ENCODE measurements at places on chromosomes 3 and 15.
A peak's percentile ranks its signal among the peaks of the same experiment; 100 is the strongest.

DNA sequence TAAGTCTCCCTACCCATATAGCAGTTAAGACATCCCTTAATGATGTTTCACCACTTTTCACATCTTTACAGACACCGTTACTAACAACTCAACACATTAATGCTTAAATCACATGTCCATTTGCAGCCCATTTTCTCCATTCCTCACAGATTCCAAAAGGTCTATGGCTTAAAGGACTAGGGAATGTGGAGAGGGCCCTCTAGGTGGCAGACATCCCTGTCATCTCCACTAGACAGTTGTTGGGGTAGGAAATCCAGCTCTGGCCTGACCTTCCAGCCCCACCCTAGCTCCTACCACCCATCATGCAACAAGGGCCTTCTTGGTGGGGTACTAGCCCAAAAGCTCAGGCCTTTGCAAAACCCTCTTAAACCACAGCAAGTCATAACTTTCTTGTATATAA lies 25.2 kb downstream of the CPEB1 start:
- DNase-seq = no peak

- peak; percentile 4 for DNase-seq
Measured at GRCh38 chr15:78075490-78076230, 1.9 kb downstream of the TBC1D2B start.

GRCh38 chr3:48856469-48856868 lies 8.8 kb upstream of the PRKAR2A start:
- no peak for DNase-seq

GRCh38 chr3:33438881-33439545 lies 1.2 kb downstream of the UBP1 start:
- DNase-seq = no peak

DNA sequence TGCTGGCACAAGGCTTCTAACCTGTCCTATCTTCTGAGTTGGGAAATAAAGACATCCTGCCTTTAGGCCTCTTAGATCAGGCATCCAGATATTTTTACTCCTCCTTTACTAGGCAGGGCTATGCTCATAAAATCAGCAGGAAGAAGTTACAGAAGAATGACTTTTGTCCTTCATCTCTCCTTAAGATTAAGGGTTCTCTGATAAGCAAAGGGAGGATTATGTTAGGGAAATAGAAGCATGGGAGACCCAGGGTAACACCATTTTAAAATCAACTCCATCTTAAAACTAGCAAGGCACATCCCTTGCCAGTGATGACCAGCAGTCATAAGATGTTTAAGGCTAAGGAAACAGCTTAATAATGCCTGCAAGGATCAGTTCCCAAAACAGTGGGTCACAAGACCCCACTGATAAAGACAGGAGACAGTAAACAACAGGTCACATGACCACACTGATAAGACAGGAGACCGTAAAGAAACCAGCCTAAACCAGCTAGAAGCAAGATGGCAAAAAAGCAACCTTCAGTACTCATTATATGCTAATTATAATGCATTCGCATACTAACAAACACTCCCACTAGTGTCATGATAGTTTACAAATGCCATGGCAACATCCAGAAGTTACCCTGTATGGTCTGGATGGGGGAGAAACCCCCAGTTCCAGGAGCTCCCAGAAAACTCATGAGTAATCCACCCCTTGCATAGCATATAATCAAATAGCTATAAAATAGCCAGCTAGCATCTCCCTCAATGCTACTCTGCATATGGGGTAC lies 14.5 kb upstream of the EHHADH start:
- DNase-seq = no peak

- no peak for DNase-seq
Measured at GRCh38 chr3:173258697-173259096, 117.7 kb upstream of the SPATA16 start.

DNA sequence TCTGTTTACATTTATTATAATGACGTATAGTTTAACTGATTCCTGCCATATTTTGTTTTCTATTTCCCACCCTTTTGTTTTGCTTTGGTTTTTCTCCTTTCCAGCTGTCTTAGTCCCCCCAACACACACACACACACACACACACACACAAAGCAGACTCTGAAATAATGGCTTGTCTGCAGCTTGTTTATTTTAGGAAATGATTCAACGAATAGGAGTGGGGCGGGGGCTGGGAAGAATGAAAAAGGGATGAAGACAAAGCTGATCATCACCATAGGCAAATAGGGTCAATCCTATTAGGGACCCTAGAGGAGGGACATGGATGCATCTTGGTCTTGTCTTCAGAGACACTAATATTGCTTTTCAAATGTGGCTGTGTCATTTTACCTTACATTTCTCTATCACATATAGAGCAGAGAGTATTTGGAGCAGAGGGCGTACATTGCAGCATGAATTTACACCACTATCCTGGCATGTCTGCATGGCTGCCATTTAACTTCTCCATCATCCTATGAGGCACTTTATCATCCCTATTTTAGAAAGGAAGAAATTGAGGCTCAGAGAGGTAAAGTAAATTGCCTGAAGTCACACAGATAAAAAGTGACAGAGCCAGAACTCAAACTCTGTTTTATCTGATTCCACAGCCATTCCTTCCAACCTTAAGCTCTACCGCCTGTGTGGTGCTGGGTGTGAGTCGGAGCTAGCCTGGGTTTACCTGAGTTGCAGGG lies 147.2 kb upstream of the TPM1 start:
- no peak for DNase-seq

GRCh38 chr3:37974121-37975083 lies 16.2 kb upstream of the VILL start:
- DNase-seq = no peak

DNA sequence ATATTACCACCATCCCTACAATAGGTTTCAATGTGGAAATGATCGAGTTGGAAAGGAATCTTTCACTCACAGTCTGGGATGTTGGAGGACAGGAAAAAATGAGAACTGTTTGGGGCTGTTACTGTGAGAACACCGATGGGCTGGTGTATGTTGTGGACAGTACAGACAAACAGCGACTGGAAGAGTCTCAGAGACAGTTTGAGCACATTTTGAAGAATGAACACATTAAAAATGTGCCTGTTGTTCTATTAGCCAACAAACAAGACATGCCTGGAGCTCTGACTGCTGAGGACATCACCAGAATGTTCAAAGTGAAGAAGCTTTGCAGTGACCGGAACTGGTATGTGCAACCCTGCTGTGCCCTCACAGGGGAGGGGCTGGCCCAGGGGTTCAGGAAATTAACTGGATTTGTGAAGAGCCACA lies 510 bp downstream of the ARL14 start:
- no peak for DNase-seq

- DNase-seq = no peak
Measured at GRCh38 chr3:138640537-138640936, 32.0 kb downstream of the FAIM start.

GRCh38 chr15:40358471-40359353 lies 693 bp downstream of the DISP2 start:
- DNase-seq = peak; percentile 28

Measured in NCI-H1436 (cell line).